ENCODE measurements at places on chromosomes 5 and 9. TPM values are rescaled to one million over a fixed set of nuclear protein-coding genes. Genes with fewer than 3 reads are reported as not detected.

- H3K4me1 ChIP-seq = no peaks in the 10 kb centered on the region
- no peak overlapping the region for H3K27ac ChIP-seq
- DNase-seq = no peak
- no peaks in the 10 kb centered on the region for H3K36me3 ChIP-seq
Observed at GRCh38 chr9:98611319-98611718, 97.4 kb downstream of the GABBR2 start.

DNA sequence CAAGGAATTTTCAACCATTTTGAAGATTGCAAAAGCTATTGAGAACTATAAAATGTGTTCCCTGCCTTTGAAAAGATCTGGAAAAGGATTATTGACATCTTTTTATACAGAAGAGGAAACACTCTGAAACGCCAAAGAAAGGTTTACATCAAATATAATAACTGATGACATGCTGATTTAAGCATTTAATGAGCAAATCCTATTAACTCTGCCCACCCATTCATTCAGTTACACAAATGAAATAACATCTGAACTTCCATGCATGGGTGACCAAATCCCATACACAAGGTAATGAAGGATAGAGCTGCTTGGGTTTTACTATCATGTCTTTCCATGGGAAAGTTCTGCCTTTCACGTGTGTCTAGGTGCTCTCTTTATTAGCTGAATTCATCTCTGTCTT, 589.4 kb upstream of the WWC1 start:
- no peak for DNase-seq
- H3K27me3 ChIP-seq = no peaks in the 10 kb centered on the region
- no peak overlapping the region for H3K27ac ChIP-seq
- H3K4me1 ChIP-seq = no peaks in the 10 kb centered on the region
- no peak overlapping the region for H3K4me3 ChIP-seq

- no peaks in the 10 kb centered on the region for H3K36me3 ChIP-seq
- DNase-seq = no peak
- no peak overlapping the region for H3K4me3 ChIP-seq
- no peaks in the 10 kb centered on the region for H3K27me3 ChIP-seq
- no peak overlapping the region for H3K27ac ChIP-seq
Observed at GRCh38 chr5:22665801-22666200, 187.3 kb downstream of the CDH12 start.

DNA sequence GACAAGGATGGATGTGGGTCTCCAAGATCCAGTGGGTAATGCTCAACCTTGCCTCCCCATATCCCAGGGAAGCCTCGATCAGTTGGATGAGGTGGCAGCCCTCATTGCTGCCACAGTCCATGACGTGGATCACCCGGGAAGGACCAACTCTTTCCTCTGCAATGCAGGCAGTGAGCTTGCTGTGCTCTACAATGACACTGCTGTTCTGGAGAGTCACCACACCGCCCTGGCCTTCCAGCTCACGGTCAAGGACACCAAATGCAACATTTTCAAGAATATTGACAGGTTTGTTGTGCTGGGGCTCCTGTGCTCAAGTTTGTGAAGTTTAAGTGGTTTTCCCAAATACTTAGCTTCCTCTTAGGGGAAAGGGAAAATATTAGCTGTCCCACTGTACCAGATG, 74.0 kb downstream of the WDR41 start:
- H3K27ac ChIP-seq = no peak overlapping the region
- DNase-seq = no peak
- no peaks in the 10 kb centered on the region for H3K4me1 ChIP-seq

DNA sequence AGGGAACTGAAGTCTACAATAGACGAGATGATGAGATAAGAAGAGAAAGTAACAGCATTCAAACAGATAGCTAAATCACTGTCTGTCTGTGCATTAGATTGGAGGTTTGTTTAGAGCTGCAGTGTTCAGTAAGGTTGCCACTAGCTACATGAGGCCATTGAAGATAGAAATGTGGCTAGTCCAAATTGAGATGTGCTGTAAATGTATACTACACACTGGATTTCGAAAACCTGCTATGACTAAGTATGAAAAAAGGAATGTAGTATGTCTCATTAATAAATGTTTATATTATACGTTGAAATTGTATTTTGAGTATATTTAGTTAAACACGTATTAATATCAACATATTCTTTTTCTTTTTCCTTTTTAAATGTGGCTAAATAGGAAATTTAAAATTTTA, 142.1 kb downstream of the XRCC4 start:
- no peak overlapping the region for H3K4me3 ChIP-seq
- H3K27ac ChIP-seq = no peak overlapping the region
- H3K36me3 ChIP-seq = no peaks in the 10 kb centered on the region
- H3K4me1 ChIP-seq = no peaks in the 10 kb centered on the region
- no peak for DNase-seq

DNA sequence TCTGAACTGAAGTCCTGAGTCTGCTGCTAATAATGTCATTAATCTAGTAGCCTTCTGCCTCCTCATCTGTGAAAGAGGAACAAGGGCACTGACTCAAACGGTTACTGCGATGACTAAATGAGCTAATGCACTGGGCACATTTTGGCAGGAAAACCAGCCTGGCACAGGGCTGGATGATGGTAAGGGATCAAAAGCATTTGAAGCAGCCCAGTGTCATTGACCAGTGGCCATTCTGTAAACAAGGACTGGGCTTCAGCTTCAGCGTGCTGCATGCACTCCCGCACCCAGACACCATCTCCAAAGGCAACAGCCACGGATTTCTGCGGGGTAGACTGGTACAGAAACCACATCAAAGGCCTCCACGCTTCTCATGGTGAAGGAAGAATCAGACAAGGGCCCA, 8.0 kb downstream of the GCNT4 start:
- H3K36me3 ChIP-seq = peaks cover 32% of the 10 kb centered on the region
- no peak overlapping the region for H3K4me3 ChIP-seq
- H3K27me3 ChIP-seq = no peaks in the 10 kb centered on the region
- no peak overlapping the region for H3K27ac ChIP-seq
- DNase-seq = no peak
- H3K4me1 ChIP-seq = peaks cover 31% of the 10 kb centered on the region

DNA sequence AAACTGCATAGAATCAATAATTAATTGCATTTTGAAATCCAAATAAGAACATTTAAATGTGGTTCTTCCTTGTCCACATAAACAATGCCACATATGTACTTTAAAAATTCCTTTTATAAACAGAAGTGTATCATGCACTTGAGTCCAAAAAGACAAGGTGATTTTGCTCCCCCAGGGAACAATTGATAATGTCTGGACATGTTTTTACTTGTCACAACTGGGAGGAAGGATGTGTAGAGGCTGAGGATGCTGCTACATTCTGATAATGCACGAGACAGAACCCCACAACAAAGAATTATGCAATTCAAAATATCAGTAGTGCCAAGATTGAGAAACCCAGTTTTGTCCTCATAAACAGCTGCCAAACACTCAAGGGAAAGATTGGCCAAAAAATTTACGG, 181.1 kb upstream of the ISL1 start:
- no peaks in the 10 kb centered on the region for H3K4me1 ChIP-seq
- H3K27me3 ChIP-seq = no peaks in the 10 kb centered on the region
- no peak overlapping the region for H3K4me3 ChIP-seq
- no peak for DNase-seq

Gene ADAMTSL1
- not detected for total RNA-seq

GRCh38 chr5:75441560-75441959, 69.9 kb downstream of the CERT1 start:
- H3K27ac ChIP-seq = no peak overlapping the region
- no peak overlapping the region for H3K4me3 ChIP-seq
- H3K4me1 ChIP-seq = peaks cover 4% of the 10 kb centered on the region
- peaks cover 19% of the 10 kb centered on the region for H3K36me3 ChIP-seq

Gene PHF24
- total RNA-seq = 0.57 TPM

- H3K4me3 ChIP-seq = no peak overlapping the region
- DNase-seq = no peak
- H3K27me3 ChIP-seq = no peaks in the 10 kb centered on the region
- no peak overlapping the region for H3K27ac ChIP-seq
- H3K4me1 ChIP-seq = no peaks in the 10 kb centered on the region
- H3K36me3 ChIP-seq = no peaks in the 10 kb centered on the region
Observed at GRCh38 chr5:163772241-163772640, 266.8 kb downstream of the MAT2B start.

GRCh38 chr5:115384587-115385375, 88.3 kb upstream of the CCDC112 start:
- H3K27me3 ChIP-seq = peaks cover 3% of the 10 kb centered on the region
- no peak for DNase-seq
- no peaks in the 10 kb centered on the region for H3K36me3 ChIP-seq
- H3K4me1 ChIP-seq = no peaks in the 10 kb centered on the region
- no peak overlapping the region for H3K27ac ChIP-seq

DNA sequence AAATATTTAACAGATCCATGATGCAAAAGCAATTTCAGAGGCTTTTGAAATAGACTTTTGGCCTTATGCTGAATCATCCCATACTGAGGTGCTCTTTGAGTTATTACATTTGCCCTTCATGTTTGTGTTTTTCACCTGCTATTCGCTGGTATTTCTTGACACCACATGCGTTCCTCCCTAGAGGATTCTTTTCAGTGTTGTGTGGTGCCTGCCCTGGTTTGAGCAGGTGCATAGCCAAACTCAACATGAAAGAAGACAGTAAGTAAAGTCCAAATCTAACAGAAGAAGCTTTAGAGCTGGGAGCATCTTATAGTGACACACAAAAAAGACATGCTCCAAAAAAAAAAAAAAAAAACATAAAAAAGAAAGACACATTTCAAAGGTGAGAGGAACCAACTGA, 796.3 kb downstream of the SEMA5A start:
- H3K27ac ChIP-seq = no peak overlapping the region
- no peaks in the 10 kb centered on the region for H3K27me3 ChIP-seq
- no peak overlapping the region for H3K4me3 ChIP-seq
- DNase-seq = no peak
- H3K36me3 ChIP-seq = no peaks in the 10 kb centered on the region

GRCh38 chr9:88684046-88684445, 149.1 kb downstream of the NXNL2 start:
- no peaks in the 10 kb centered on the region for H3K36me3 ChIP-seq
- H3K4me1 ChIP-seq = no peaks in the 10 kb centered on the region
- no peak for DNase-seq

Gene IL13
- total RNA-seq = 231 TPM

DNA sequence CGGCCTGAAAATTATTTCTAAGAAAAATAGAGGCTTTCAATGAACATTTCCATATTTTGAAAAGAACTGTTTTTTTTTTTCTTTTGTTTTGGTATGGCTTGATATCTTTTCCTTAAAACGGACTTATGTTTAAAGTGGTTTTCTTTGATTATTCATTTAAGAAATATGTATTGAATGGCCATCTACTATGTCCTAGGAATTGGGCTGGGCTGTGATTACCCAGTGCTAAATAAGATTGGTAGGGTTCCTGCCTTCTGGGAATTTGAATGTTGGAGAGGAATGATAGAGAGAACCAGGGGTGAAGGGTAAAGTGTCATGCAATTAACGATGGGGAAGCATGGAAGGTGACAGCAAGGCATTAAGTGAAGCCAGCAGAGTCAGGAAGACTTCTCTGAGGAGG, 33.2 kb downstream of the TNFSF8 start:
- H3K36me3 ChIP-seq = peaks cover 55% of the 10 kb centered on the region
- no peak overlapping the region for H3K27ac ChIP-seq
- DNase-seq = no peak
- H3K27me3 ChIP-seq = no peaks in the 10 kb centered on the region
- no peak overlapping the region for H3K4me3 ChIP-seq

GRCh38 chr9:122134822-122135528, 24.6 kb downstream of the NDUFA8 start:
- no peaks in the 10 kb centered on the region for H3K4me1 ChIP-seq
- H3K4me3 ChIP-seq = no peak overlapping the region
- peaks cover 13% of the 10 kb centered on the region for H3K27me3 ChIP-seq
- H3K36me3 ChIP-seq = no peaks in the 10 kb centered on the region
- no peak for DNase-seq

DNA sequence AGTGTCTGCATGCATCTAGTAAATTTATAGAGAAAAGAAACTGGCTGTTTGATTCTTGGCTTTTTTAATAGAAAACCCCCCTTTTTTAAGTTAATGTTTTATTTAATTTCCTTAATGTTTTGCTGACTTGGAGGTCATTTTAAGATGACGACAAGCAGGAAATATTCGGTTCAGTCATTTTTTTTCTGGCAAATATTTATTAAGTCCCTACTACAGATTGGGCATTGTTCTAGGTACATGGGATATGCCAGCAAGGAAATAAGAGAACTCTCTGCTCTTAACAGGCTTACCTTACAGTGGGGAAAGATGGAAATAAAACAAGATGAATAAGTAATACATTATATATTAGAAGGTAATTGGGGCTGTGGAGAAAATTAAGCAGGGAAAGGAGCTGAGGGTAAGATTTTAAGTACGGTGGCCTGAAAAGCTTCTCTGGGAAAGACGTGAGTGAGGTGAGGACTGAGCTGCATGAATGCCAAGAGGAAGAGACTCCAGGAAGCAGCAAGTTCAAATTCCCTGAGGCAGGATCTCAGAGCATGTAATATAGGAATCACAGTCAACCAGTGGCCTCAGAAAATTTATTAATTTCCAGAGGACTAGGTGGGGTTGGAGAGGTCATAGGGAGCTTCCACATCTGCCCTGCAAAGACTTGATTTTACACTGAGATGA, 316.0 kb upstream of the DAP start:
- no peak for DNase-seq
- no peaks in the 10 kb centered on the region for H3K36me3 ChIP-seq
- no peak overlapping the region for H3K4me3 ChIP-seq

DNA sequence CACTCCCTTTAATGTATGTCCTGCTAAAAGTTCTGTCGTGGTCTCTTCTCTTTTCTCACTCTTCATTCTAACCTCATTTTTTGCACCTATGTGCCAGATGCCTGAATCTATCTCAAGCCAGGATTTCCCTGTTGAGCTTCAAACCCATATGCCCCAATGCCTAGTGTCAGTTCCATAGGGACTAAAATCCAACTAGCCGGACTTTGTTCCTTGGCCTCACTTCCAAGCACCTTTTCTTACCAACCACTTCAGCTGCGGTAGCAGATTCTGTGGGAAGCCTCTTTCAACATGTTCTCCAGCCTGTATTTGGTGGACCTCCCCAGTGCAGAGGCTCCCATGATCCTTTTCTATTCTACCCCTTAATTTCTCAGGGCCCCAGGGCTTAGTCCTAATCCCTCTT, 17.5 kb downstream of the C9orf57 start:
- H3K36me3 ChIP-seq = no peaks in the 10 kb centered on the region
- no peak overlapping the region for H3K27ac ChIP-seq
- DNase-seq = no peak
- H3K4me1 ChIP-seq = peaks cover 4% of the 10 kb centered on the region
- peaks cover 20% of the 10 kb centered on the region for H3K27me3 ChIP-seq

Gene SOHLH1
- not detected for total RNA-seq
